ENCODE measurements at places on chromosomes 7 and 10.

GRCh38 chr7:150410680-150411346 is 31.7 kb downstream of the ZNF775 start:
- no peak overlapping the region for H3K4me3 ChIP-seq
- DNase-seq = no peak
- peaks cover 51% of the 10 kb centered on the region for H3K4me1 ChIP-seq
- no peaks in the 10 kb centered on the region for H3K27me3 ChIP-seq
- no peak overlapping the region for H3K27ac ChIP-seq

DNA sequence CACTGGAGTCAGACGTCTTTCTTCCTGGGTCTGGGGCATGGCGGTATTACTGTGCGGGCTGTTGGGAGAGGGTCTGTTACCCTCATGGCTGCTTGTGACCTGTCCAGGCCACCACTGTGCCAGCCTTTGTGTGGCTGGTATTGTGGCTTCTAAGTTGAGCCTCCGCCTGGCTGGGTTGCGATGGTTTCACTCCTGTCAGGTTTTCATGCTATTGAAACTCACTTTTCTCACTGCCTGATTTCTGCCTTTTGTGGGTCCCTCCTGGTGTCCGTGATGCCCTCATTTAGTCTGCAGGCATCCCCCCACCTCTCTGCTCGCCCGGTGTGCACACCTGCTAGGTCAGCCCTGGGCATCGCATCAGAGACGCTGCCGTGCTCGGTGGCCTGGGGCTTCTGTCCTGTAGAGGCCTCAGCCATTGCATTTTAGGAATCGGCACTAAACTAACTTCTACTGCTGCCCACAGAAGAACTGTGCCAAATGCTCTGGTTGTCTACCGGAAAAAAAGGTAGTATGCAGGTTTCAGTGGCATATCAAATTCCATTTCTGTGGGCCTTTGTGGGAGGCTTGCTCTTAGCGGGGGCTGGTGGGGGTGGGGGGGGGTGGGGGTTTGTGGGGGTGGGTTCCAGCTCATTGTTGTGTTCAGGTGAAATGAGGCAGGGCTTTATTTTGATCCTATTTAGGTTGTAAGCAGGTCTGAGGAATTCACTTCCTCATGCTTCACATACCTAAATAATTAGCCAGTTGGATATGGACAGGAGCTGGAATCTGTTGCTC is 64.3 kb downstream of the MGMT start:
- peak; percentile 34 for DNase-seq
- H3K4me1 ChIP-seq = peaks cover 11% of the 10 kb centered on the region
- H3K36me3 ChIP-seq = no peaks in the 10 kb centered on the region
- H3K4me3 ChIP-seq = no peak overlapping the region
- no peaks in the 10 kb centered on the region for H3K27me3 ChIP-seq

- H3K4me3 ChIP-seq = no peak overlapping the region
- H3K27me3 ChIP-seq = no peaks in the 10 kb centered on the region
- H3K4me1 ChIP-seq = no peaks in the 10 kb centered on the region
- DNase-seq = no peak
These were observed 329.8 kb upstream of the SEMA3D start for GRCh38 chr7:85516675-85517074.

GRCh38 chr7:151086802-151087244 is 548 bp downstream of the AGAP3 start:
- peaks cover 7% of the 10 kb centered on the region for H3K36me3 ChIP-seq
- no peaks in the 10 kb centered on the region for H3K27me3 ChIP-seq
- peaks cover 71% of the 10 kb centered on the region for H3K4me1 ChIP-seq
- peak overlapping the region; percentile 93 for H3K4me3 ChIP-seq

DNA sequence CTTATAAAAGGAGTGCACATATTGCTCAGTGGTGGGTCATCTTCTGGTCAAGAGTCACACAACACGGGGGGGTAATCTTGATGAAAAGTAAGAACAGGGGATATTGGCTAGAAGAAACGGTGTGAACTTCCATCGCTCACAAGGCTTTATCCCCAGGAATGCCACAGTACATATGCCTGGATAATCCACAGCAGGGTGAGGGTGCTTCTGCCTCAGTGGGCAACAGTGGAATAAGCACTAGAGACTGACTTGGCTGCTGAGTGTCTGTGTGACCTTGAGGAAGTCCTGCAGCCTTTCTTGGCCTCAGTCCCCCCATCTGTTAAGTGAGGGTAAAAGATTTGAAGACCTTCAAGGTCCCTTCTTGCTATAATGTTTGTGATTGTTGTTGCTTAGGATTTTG is 44.9 kb upstream of the SHH start:
- no peak for DNase-seq
- no peaks in the 10 kb centered on the region for H3K4me1 ChIP-seq
- no peak overlapping the region for H3K4me3 ChIP-seq
- no peak overlapping the region for H3K27ac ChIP-seq
- no peaks in the 10 kb centered on the region for H3K36me3 ChIP-seq

GRCh38 chr10:14416308-14416700 is 85.6 kb upstream of the FRMD4A start:
- no peak for DNase-seq
- no peak overlapping the region for H3K27ac ChIP-seq
- no peak overlapping the region for H3K4me3 ChIP-seq
- no peaks in the 10 kb centered on the region for H3K36me3 ChIP-seq
- H3K4me1 ChIP-seq = no peaks in the 10 kb centered on the region

GRCh38 chr7:99788554-99788953 is 4.6 kb upstream of the CYP3A4 start:
- no peaks in the 10 kb centered on the region for H3K36me3 ChIP-seq
- H3K4me1 ChIP-seq = peaks cover 40% of the 10 kb centered on the region
- H3K27me3 ChIP-seq = no peaks in the 10 kb centered on the region
- no peak overlapping the region for H3K27ac ChIP-seq
- DNase-seq = no peak

DNA sequence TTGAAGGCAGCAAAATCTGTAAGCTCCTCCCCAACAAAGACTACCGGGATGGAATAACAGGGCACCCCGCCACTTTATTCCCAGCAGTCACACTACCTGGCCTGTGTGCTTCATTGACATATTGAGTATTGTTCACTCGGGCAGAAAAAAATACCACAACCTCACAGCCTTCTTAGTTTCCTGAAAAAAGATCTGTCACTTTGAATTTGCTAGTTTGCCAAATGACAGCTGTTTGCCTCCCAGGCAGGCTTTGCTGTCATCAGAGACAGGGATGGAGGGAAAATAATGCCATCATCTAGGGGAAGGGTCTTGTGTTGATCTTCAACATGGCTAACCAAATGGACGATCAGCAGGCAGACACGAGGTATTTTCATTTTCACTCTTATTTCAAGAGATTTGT is 26.9 kb downstream of the BMPER start:
- no peak overlapping the region for H3K27ac ChIP-seq
- H3K36me3 ChIP-seq = no peaks in the 10 kb centered on the region
- H3K27me3 ChIP-seq = peaks cover 17% of the 10 kb centered on the region
- no peak overlapping the region for H3K4me3 ChIP-seq
- no peak for DNase-seq
- no peaks in the 10 kb centered on the region for H3K4me1 ChIP-seq

DNA sequence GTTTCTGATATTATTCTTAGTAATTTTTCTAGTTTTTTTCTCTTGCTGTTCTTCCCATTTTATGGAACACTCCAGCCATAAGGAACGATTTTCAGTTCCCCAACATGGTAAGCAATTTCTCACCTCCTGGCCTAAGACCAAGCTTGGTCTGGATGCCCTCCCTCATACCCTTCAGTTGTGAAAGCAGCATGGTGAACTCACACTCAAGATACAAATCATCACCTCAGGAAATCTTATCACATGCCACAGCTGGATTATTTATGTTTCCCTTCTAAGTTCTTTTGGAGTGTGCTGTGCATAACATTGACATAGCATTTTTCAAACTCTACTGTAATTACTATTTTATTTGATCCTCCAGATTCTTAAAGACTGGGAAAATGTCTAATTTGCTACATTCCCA is 216.6 kb downstream of the AGMO start:
- no peaks in the 10 kb centered on the region for H3K36me3 ChIP-seq
- no peak overlapping the region for H3K4me3 ChIP-seq
- no peak for DNase-seq
- H3K27ac ChIP-seq = no peak overlapping the region
- H3K4me1 ChIP-seq = no peaks in the 10 kb centered on the region

DNA sequence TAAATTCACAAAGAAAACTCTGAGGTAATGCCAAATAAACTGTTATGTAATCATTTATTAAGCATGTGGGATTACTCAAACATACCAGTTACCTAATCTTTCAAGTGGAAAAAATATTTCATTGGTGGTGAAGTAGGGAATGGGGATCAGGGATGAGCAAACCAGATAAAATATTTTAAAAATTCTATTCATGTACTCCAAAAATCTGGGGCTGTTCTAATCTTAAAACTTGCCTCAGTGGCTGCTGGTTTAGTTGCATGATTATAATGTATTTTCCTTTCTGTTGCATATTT is 19.5 kb downstream of the LMOD2 start:
- no peak overlapping the region for H3K4me3 ChIP-seq
- no peak for DNase-seq
- peaks cover 2% of the 10 kb centered on the region for H3K36me3 ChIP-seq
- no peaks in the 10 kb centered on the region for H3K27me3 ChIP-seq
- H3K4me1 ChIP-seq = no peaks in the 10 kb centered on the region

DNA sequence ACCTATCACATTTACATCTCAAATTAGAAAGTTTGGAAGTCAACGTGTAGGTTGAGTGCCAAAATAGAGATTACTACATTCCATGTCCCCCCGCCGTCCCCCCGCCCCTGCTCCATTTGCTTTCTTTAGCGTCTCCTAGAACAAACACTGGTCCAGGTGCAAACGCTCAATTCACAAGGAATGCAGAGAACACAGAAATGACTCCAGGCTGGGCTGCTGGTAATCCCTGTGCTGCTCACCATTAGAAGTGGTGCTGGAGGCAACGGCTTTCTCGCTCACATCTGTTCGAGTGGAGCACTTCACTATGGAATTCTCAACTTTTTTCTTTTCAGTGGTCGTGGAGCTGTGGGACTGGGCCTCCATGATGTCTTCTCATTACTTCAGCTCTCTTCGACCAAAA is 14.1 kb downstream of the GLI3 start:
- H3K36me3 ChIP-seq = no peaks in the 10 kb centered on the region
- H3K27me3 ChIP-seq = peaks cover 2% of the 10 kb centered on the region
- no peak overlapping the region for H3K4me3 ChIP-seq
- H3K4me1 ChIP-seq = no peaks in the 10 kb centered on the region
- H3K27ac ChIP-seq = no peak overlapping the region

DNA sequence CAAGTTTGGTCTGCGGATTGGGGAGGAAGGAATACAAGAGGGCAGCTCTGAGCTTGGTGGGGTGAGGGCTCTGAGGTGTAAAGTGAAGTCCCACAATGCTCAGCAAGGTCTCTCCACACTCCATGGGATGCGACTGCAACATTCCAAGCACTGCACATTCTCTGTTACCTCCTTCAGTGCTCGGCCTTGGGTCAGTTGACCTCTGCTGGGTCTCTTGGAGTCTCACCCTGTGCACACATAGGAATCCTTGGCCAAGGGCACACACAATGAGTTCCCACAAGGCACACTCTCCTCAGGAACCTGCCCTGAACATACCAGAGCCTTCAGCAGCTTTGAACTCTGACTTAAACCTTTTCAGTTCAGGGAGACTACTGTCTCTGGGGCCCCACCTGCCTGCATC is 2.4 kb upstream of the WDFY4 start:
- H3K4me3 ChIP-seq = no peak overlapping the region
- peaks cover 8% of the 10 kb centered on the region for H3K27me3 ChIP-seq
- no peaks in the 10 kb centered on the region for H3K36me3 ChIP-seq
- no peaks in the 10 kb centered on the region for H3K4me1 ChIP-seq
- DNase-seq = no peak

DNA sequence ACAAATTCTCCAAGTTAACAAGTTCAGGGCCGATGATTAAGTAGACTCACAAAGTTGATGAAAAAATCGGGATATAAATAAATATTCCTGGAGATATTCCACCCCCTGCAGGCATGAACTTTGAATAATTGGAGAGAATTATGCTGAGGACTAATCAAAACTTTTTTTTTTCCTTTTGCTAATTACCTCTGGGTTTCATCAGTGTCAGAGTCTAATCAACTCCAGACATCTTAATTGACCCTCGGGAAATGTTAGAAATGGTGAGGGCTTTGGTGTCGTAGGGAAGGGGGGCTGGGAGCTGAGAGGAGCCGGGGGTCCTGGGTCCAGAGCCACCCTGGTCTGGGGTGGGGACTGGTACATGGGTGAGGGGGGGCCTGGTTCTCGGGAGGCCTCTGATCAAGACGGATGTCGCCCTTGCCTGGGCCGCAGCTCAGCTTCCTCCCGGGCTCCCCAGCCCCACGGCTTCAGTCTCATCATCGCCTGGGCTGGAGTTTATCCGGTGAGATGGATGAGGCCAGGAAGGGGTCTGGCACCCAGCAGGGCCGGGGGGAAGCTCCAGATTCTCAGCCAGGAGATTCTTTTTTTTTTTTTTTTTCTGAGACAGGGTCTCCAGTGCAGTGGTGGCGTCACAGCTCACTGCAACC is 30.4 kb upstream of the ELFN1 start:
- peaks cover 28% of the 10 kb centered on the region for H3K27me3 ChIP-seq
- no peak overlapping the region for H3K27ac ChIP-seq
- DNase-seq = no peak
- no peak overlapping the region for H3K4me3 ChIP-seq
- no peaks in the 10 kb centered on the region for H3K36me3 ChIP-seq
- H3K4me1 ChIP-seq = peaks cover 11% of the 10 kb centered on the region

GRCh38 chr7:121279822-121280221 is 49.0 kb upstream of the WNT16 start:
- no peaks in the 10 kb centered on the region for H3K4me1 ChIP-seq
- no peak overlapping the region for H3K4me3 ChIP-seq
- no peaks in the 10 kb centered on the region for H3K36me3 ChIP-seq
- no peak overlapping the region for H3K27ac ChIP-seq

DNA sequence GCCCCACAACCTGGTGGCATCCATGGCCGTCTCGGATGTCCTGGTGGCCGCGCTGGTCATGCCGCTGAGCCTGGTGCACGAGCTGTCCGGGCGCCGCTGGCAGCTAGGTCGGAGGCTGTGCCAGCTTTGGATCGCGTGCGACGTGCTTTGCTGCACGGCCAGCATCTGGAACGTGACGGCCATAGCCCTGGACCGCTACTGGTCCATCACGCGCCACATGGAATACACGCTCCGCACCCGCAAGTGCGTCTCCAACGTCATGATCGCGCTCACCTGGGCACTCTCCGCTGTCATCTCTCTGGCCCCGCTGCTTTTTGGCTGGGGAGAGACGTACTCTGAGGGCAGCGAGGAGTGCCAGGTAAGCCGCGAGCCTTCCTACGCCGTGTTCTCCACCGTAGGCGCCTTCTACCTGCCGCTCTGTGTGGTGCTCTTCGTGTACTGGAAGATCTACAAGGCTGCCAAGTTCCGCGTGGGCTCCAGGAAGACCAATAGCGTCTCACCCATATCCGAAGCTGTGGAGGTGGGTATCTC is 1.1 kb downstream of the HTR5A start:
- H3K36me3 ChIP-seq = no peaks in the 10 kb centered on the region
- no peak overlapping the region for H3K4me3 ChIP-seq
- H3K27me3 ChIP-seq = no peaks in the 10 kb centered on the region
- H3K4me1 ChIP-seq = no peaks in the 10 kb centered on the region
- no peak overlapping the region for H3K27ac ChIP-seq

GRCh38 chr7:50667338-50667737 is 102.1 kb upstream of the DDC start:
- no peaks in the 10 kb centered on the region for H3K36me3 ChIP-seq
- H3K27ac ChIP-seq = no peak overlapping the region
- no peak for DNase-seq
- H3K4me3 ChIP-seq = no peak overlapping the region
- no peaks in the 10 kb centered on the region for H3K27me3 ChIP-seq

GRCh38 chr7:47516985-47517600 is 64.8 kb downstream of the TNS3 start:
- H3K4me3 ChIP-seq = no peak overlapping the region
- H3K27me3 ChIP-seq = no peaks in the 10 kb centered on the region
- DNase-seq = no peak
- H3K27ac ChIP-seq = no peak overlapping the region
- peaks cover 14% of the 10 kb centered on the region for H3K36me3 ChIP-seq

- H3K4me3 ChIP-seq = no peak overlapping the region
- DNase-seq = no peak
- H3K4me1 ChIP-seq = no peaks in the 10 kb centered on the region
- H3K36me3 ChIP-seq = no peaks in the 10 kb centered on the region
These were observed 26.3 kb downstream of the NEBL start for GRCh38 chr10:20870834-20871233.

All from HepG2 (cell line).